ENCODE measurements at places on chromosomes 16 and 17. TPM values are rescaled to one million over a fixed set of nuclear protein-coding genes. Genes with fewer than 3 reads are reported as not detected.

ACSM3 gene
- total RNA-seq = 13.6 TPM

HSF4 gene
- total RNA-seq = 5.9 TPM

TM4SF5 gene
- total RNA-seq = not detected

RILP gene
- 9.7 TPM for total RNA-seq

ARHGAP23 gene
- 1.3 TPM for total RNA-seq

CFAP52 gene
- not detected for total RNA-seq

GPR142 gene
- total RNA-seq = not detected

DNAAF8 gene
- 0.29 TPM for total RNA-seq

EFCAB5 gene
- 1.9 TPM for total RNA-seq

ICAM2 gene
- total RNA-seq = 44.7 TPM

SERPINF2 gene
- total RNA-seq = 0.82 TPM

LPO gene
- not detected for total RNA-seq

PHB1 gene
- total RNA-seq = 184 TPM

ITGA2B gene
- not detected for total RNA-seq

CIAO2B gene
- total RNA-seq = 65.8 TPM

NSF gene
- total RNA-seq = 107 TPM

METRNL gene
- 10.7 TPM for total RNA-seq

MT4 gene
- not detected for total RNA-seq

MLX gene
- 59.7 TPM for total RNA-seq

SLC46A1 gene
- 2.1 TPM for total RNA-seq

OR1A1 gene
- not detected for total RNA-seq

CMTM4 gene
- total RNA-seq = 0.38 TPM

C17orf50 gene
- not detected for total RNA-seq

DPEP2 gene
- total RNA-seq = 13.8 TPM

NAGS gene
- total RNA-seq = 1.0 TPM

KRT12 gene
- not detected for total RNA-seq

TNS4 gene
- total RNA-seq = 0.18 TPM

SDR42E2 gene
- total RNA-seq = 0.18 TPM

CLEC18B gene
- 1.3 TPM for total RNA-seq

TAT gene
- total RNA-seq = not detected

SEZ6L2 gene
- total RNA-seq = not detected

FKBP10 gene
- total RNA-seq = 0.86 TPM

KRT33B gene
- total RNA-seq = not detected

KRT34 gene
- not detected for total RNA-seq

SETD1A gene
- 32.8 TPM for total RNA-seq

ATAD5 gene
- 8.7 TPM for total RNA-seq

Measured in activated B cell treated with CpG ODN at 0.5 μM for 24 hours (primary cell).